Activated CD4-positive, CD25-positive, alpha-beta regulatory T cell treated with anti-CD3 and anti-CD28 coated beads, Interleukin-2, amount 50 U/mL, for 24 hours (primary cell): ENCODE measurements at places on chromosomes 7 and 10.

GRCh38 chr10:34654211-34654610 lies 160.9 kb downstream of the PARD3 start:
- no peak for ATAC-seq

DNA sequence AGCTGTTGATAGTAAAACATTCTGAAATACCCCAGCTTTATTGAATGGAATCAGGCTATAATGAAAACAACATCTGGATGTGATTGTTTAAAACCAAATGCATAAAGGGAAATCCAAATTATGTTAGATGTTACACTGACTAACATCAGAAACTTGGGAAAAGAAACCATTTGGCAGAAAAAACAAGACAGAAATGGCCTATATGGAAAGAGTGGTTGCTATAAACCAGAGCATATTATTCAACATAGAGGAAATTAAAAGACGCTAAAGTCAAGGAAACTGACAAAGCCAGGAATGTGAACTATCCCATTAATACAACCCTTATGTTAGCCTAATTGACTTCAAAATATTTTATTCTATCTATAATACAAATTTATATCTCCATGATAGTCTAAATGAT lies 53.0 kb upstream of the CABCOCO1 start:
- no peak for ATAC-seq

- ATAC-seq, result no peak
Measured at GRCh38 chr10:293636-294035, 158.4 kb downstream of the ZMYND11 start.

GRCh38 chr10:120077707-120078492 lies 185.4 kb downstream of the SEC23IP start:
- ATAC-seq, result peak; percentile 20

- no peak for ATAC-seq
Measured at GRCh38 chr10:61825628-61826027, 75.9 kb upstream of the ARID5B start.

GRCh38 chr7:120064565-120064964 lies 208.4 kb upstream of the KCND2 start:
- no peak for ATAC-seq

DNA sequence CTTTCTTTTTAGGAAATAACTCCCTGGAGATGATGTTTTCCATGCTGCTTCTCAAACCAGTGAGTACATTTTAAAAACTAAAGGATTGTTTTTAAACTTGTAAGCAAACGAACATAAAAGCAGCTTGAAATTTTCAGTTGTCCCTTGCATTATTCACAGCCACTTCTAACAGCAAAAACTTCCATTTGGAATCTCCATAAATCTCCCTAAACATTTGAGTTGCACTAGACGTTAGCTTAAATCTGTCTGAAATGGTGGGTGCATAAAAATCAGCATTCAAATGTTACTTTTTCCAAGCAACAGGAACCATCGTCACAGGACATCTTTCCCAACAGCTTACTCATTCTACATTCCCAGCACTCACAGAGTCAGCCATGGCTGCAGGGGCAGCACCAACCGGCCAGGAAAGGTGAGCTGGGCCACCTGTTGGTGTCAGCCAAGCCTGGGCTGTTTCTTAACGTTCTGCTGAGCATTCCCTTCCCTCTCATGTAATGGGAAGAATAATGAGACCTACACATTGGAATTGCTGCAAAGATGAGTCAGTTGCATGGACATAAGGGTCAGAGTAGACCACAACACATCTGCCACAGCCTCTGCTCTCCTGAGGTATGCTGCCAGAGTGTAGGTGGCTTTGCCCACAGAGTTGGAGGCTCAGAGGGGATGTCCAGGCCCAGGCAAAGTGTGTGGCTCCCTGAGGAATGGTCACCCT lies 163.2 kb downstream of the TNS3 start:
- no peak for ATAC-seq

DNA sequence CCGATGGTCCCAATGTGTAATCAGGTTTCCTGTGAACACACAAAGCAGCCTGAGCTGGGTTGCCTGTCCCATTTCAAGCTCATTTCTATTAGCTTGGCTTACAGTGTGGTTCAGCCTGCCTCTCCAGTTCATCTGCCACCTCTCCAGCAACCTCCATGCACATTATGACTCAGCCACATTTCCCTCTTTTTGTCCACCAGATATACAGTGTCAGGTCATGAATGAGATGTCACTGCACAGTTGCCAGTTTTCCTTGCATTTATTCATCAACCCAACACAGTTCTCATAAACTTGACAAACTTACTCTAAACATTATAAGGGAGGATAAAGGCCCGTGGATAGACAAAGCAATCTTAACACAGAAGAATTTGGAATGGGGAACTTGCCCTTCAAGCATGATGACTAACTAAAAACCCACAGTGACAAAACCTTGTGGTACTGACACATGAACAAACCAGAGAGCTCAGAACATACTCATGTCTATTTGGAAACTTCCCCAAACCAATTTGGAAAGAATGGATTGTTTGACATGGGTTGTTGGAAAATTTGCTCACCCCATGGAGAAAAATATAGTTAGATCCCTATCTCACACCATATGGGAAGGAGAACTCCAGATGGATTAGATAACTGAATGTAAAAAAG lies 2.5 kb upstream of the CFAP58 start:
- peak; percentile 64 for ATAC-seq

DNA sequence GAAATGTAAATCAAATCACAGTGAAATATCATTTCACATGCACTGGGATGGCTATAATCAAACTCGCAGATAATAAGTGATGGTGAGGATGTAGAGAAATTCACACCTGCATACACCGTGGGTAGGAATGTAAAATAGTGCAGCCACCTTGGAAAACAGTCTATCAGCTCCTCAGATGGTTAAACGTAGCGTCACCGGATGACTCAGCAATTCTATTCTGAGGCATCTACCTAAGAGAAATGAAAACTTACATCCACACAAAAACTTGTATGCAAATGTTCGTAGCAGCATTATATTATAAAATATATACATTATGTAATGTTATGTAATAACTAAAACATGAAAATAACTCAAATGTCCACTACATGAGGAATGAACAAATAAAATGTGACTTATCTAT lies 38.9 kb downstream of the SH3PXD2A start:
- ATAC-seq, result no peak

- no peak for ATAC-seq
Measured at GRCh38 chr7:107085180-107085579, 40.7 kb downstream of the PRKAR2B start.

DNA sequence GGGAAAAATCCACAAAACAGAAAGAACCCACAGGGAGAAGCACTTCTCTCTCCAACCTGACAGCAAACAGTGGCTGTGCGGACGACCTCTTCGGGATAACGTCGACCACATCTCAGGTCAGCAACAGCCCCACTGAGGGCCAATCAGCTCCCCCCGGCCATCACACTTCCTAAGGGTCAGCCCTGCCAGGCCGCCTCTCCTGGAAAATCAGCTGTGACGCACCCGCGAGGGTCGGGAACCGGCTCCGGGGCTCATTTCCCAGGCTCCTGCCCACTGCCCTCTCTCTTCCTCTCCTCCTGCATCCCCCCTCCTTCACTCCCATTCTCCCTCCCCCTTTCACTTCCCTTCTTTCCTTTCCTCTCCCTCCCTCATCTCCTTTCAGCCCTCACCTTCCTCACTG lies 118.3 kb downstream of the DIP2C start:
- no peak for ATAC-seq

DNA sequence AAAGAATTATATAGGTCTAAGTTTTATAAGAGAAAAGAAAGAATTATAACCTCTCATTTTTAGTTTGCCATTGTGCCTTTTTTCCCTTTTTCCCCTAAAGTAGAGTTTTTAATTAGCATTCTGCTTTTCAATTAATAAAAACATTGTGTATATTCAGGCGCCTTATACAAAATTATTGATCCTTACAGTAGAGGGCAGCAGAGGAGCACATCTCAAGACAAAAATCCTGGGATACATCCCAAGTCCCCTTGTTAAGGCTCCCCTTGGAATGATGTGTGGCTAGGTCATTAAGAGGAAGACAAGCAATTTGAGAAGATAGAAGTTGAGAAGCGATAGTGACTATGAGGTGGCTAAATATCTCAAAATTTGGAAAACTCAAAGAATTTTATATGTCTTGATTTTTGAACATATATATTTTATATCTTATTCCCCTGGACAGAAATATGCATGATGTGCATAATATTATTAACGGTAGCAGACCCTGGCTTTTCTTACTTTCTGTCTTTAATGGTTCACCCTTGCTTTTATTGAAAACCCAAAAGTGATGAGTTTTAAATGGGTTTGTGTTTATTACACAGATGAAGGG lies 19.1 kb upstream of the TPK1 start:
- ATAC-seq, result no peak

DNA sequence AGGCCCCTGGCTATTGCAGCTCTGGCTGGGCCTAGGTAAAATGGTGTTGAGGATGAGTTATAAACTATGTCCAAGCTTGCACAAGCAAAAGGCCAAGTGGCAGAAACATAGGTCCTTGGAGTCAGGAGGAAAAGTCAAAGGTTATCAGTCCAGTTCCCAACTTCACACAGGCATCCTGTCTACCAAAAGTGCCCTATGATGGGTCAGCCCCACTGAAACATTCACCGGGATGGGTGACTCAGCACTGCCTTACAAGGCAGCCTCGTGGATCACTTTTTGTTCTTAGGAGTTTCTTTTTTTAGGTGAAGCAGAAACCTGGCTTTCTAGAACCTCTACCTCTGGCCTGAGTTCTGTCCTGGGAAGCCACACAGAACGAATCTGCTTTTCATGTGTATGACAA lies 158.8 kb upstream of the LYZL2 start:
- ATAC-seq, result no peak

DNA sequence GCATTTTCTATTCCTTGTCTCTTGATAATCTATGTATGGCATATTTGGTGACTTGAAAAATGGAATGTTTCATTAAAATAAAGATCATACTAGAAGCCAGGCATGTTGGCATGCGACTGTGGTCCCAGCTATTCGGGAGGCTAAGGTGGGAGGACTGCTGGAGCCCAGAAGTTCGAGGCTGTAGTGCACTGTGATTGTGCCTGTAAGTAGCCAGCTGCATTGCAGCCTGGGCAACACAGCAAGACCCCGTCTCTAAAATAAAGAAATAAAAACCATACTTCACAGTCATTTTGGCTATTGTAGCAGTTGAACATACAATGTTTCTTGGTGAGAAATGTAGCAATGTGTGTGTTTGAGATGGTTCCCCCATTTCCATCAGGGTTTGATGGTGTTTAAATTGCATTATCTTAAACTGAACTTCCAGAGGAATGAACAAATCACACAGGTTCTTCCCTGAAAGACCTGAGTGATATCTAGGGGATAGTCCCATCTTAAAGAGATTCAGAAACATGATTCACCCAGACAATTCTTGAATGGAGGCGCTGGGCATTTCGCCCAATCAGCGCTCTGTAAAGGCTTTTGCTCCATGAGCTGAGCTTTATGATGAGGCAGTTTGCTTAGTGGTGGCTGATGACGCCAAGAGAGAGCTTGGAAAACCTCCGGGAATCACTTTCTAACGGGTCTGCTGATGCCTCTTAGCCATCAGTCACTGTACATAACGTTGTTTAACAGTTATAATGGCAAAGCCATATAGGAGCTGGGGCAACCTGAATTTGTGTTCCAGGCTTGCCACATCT lies 19.4 kb upstream of the BTBD16 start:
- no peak for ATAC-seq

- ATAC-seq, result peak; percentile 79
Measured at GRCh38 chr7:137961200-137962177, 40.4 kb downstream of the CREB3L2 start.

DNA sequence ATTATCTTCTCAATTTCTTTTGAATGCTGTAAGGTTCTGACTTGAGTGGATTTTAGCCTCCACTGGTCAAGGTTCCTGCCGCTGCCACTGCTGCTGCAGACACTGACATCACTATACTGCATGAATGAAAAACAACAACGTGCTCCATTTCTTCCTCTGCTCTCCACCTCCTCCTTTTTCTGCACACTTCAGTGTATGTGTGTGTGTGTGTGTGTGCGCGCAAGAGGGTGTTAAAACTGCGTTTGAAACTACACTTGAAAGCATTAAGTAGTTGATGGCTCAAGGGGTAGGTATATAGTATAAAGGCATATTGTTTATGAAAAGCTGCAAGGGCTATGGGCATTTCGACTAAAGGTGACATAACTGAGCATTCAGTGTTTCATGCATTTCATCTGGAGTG lies 3.5 kb downstream of the GLCCI1 start:
- ATAC-seq, result no peak

DNA sequence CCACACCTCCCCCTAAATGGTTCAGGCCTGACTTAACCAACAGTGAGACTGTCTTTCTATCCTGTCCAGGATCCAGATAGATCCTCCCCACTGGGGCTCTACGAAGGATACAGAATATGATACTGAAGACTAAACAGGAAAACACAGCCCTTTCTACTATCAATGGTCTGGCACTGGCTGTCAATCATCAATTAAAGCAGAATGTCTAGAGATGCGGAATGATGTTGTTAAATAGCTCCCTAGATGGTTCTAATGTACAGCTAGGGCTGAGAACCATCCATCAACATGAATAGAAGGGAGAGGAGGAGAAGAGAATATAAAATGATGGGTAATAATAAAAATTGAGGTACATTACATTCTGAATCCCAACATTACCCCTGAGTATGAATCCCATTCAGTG lies 314.3 kb upstream of the CELF2 start:
- ATAC-seq, result no peak

GRCh38 chr10:124959564-124959963 lies 17.6 kb downstream of the ZRANB1 start:
- ATAC-seq, result no peak

GRCh38 chr7:11757153-11757552 lies 74.8 kb downstream of the THSD7A start:
- ATAC-seq, result no peak

GRCh38 chr10:5196702-5197113 lies at the start of gene AKR1C4:
AKR1C4 (plus strand) TSS chr10:5196837; CDS start chr10:5196868, 31 bp downstream.
- ATAC-seq, result no peak

DNA sequence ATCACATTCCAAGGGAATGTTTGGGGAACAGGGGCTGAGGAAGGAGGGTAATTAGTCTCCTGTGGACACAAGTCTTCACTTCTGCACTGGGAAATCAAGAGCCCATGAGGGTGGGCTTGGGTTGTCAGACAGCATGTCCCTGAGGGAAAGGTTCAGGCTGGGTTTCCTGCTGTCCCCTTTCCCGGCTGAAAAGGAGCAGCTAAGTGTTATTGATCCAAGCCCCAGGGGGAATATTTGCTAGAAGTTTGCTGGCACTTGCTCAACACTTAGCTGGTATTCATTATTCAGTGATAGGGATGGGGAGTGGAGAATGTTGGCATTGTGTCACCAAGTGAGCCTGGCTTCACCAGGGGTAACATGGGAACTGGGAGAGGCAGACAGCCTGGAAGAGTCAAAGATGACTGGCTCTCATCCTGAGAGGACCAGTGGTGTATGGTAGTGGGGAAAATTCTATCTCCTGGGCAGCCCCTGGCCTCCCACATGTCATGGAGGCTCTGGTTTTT lies 344.4 kb upstream of the PODXL start:
- ATAC-seq, result no peak

DNA sequence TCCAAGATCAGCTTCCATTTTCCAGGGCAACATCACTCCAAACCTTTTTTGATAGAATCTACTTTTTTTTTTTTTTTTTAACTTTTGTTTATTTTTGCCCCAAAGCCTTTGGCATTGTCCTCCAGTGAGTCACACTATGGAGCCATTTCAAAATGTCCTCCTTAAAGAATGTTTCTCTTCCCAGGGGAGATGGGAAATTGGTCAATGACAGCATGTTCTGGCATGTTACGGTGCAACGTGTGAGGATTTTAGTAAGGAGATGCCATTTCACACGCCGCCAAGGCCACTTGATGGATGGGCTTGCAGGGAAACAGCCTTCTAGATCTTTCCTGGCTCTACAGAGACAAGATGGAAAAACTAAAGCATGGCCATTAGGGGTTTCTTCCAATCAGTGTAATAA lies 30.7 kb upstream of the TRIL start:
- ATAC-seq, result no peak

GRCh38 chr10:108684431-108684830 lies 1238.9 kb downstream of the XPNPEP1 start:
- no peak for ATAC-seq
